ENCODE measurements at places on chromosomes 16 and 17.

DNA sequence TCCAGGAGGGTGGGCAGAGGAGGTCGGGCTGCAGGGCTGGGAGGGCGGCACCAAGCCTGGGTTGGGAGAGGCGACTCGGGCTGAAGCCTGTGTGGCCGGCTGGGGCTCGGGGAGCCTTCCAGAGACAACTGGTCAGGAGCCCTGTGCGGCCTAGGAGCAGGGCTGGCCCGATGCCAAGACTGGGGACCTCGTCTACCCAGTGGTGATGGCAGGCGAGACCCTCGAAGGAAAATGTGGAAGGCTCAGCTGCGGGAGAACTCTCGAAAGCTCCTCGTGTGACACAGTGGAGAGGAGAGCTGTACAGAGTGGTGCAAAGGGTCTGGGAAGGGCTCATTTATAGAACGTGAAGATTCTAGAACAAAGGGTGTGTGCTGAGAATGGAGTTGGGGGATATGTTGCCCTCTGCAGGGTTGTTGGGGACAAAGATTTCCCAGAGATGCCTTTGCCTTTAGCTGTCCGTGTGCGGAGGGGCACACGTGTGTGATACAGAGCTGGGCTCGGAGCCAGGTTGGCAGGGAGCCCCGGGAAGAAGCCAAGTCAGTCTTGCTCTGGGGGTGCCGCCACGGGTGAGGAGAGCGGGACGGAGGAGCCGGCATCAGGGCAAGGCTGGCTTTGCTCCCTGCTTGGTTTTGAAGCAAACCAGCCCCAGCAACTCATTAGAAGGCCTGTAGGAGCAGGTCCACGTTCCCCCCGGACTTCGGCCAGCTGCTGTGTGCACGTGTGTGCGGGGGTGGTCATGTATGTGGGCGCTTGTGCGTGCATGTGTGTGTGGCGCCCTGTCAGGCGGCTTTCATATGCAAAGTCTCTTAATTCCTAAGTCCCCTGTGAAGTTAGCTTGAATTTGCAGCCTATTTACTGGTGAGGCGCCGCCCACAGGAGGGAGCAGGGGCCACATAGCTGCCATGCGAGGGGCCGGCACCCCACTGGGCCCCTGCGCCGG lies 132.4 kb upstream of the CHMP6 start:
- no peak for DNase-seq

GRCh38 chr17:78127888-78128550 lies 536 bp downstream of the TMC6 start:
- no peak for DNase-seq

GRCh38 chr17:30824002-30824355 lies 513 bp downstream of the CRLF3 start:
- DNase-seq = no peak

- DNase-seq = no peak
Observed at GRCh38 chr16:11848842-11849241, 2.5 kb downstream of the RSL1D1 start.

GRCh38 chr16:89596061-89596689 lies 17.3 kb upstream of the DPEP1 start:
- no peak for DNase-seq

DNA sequence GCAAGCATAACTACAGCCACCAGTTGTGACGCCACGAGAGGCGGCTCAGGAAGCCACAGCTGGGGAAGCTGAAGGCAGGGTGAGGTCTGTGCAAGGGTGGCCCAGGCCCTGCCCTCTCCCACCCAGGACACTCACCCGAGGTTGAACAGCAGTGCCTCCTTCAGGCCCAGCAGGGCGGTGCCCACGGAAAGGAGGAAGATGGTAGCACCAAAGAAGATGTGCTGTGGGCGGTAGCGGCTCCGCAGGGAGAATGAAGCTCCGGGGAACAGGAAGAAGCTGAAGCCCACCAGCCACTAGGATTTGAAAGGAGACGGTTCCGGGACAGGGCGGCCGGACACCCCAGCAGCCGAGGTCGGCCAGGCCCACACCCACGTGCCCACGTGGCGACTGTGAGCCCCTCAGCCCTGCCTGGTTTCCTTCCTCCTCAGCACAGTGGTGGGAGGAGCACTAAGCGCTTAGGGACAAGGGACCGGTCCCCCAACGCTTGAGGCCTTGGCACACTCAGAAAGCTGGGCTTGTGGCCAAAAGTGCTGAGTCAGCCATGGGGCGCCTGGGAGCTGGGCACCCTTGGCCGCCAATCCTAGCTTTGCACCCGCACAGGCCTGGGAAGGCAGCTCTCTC lies 11.0 kb downstream of the CYB561 start:
- DNase-seq = peak; percentile 65

DNA sequence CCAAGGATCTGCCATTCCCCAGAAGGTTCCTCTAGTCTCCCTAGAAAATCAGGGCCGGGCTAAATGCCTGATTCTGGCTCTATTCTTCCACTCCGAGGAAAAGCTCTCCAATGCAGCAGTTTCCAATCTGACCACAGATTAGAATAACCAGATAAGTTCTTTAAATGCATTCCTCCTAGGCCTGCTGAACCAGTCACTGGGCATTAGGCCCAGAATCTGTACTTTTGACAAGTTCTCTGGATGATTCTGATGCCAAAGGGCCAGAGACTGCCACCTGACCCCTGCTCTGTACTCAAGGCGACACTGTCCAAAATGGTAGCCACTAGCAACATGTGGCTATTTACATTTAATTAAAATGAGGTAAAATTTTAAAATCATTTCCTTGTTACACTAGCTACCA lies 22.3 kb downstream of the MAP3K14 start:
- no peak for DNase-seq

- no peak for DNase-seq
Observed at GRCh38 chr16:2475413-2476344, 752 bp downstream of the TBC1D24 start.

DNA sequence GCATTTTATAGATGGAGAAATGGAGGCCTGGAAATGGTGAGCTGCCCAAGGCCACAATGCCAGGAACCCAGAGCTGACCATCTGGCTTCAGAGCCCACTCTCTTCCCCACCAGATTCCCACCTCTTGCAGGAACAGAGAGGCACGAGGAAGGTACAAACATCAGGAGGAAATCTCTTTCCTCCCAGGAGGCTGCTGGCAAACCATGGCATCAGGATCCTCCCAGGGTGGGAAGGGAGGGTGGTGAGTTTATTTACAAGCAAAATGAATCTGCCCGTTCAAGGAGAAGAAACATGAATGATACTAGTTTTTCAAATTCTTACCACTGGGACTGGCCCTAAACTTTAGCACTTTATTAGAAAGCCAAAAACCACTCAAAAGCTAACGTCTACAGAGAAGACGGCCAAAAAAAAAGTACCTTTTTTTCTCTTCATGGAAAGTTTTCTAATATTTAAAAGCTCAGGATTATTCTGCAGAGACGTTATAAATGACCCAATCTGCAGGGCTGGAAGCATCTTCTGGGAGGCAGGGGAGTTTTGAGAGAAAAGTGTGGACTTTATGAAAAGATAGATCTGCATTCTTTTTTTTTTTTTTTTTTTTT lies 79.1 kb downstream of the NXN start:
- DNase-seq = no peak

GRCh38 chr17:48261297-48261880 lies 153.8 kb downstream of the SNX11 start:
- no peak for DNase-seq

DNA sequence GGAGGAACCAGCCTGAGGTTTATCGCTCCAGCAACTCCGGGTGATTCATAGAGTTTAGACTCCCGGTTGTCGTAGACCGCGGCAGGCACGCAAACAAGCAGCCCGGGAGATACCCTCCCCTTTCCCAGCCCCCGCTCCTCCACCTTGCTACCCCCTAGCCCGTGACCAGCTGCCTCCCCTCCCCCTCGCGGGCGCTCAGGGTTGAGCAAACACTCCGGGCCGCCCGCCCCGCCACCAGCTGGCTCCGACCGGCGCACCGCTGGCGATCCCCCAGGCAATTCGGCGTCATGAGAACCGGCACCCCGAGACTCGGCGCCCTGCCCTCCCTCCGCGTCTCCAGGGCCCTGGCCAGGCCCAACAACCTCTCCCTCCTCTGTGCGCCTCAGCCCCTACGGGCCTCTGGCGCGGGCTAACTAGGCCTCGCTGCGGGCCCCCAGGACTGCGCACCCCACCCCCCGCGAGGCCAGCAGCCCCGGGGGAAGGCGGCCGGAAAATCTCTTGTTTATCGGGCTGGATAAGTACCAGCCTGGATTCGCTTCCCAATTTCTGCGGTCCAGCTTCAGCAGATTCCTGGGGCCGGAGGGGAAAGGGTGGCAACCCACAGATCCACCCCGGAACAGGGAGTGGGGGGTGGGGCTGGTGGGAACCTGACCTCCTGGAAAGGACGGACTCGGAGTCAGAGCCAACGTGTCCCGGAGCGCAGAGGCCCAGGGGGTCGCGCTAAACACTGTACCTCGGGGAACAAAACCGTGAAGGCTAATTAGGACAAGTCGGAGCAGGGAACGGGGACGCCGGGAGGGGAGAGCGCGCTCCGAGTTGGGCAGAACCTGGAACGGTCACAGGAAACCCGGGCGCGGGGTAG lies 951 bp upstream of the GPRC5C start:
- DNase-seq = peak; percentile 52

GRCh38 chr16:48382131-48382530 lies 3.1 kb downstream of the SIAH1 start:
- DNase-seq = no peak

DNA sequence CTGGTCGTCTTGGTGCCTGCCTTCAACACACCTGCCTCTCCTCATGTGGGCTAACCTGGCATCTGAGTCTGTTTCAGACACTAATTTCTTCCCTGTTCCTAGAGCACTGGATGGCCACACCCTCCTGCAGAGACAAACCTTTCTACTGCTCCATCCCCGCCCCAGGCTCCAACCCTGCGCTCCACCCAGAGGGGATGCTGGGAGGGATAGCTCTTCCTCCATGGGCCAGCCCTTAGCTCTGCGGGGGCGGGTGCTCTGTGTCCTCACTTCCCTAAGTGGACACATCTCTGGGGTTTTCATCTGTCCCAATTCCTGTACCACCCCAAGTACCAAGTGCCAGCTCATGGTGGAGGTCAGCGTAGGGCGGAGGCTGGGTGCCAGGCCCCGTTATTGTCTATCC lies 11.0 kb upstream of the CRISPLD2 start:
- DNase-seq = no peak

DNA sequence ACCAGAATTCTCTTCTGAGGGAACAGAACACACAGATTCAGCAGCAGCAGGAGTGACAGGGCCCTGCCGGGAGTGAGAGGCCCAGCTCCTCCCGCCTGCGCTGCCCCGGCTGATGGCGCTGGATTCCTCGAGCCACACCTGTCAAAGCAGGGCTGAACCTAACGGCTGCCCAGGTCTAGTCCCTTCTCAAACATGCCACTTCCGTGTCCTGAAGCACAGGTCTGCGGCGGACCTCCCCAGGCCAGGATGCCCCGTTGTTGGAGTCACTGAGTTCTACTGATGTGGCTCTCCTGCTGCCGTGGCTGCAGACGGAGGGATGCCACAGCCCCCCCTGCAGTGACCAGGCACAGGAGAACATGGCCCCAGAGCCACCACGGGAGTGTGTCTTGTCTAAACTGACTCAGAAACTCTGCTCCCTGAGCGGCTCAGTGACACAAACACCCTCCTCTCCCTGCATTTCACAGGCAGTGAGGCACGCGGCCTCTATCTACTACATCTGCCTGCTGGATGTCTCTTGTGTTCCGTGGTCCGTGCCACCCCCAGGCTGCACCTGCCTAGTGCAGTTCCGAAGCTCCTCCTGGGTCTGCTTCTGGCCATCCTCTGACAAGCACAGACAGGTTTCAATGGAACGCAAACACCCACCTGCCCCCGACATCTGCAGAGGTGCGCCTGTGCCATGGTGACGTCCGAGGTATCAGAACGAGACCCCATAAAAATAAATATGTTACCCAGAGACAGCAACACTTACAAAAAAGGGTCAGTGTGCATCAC lies 44.7 kb upstream of the DNAH17 start:
- DNase-seq = no peak

DNA sequence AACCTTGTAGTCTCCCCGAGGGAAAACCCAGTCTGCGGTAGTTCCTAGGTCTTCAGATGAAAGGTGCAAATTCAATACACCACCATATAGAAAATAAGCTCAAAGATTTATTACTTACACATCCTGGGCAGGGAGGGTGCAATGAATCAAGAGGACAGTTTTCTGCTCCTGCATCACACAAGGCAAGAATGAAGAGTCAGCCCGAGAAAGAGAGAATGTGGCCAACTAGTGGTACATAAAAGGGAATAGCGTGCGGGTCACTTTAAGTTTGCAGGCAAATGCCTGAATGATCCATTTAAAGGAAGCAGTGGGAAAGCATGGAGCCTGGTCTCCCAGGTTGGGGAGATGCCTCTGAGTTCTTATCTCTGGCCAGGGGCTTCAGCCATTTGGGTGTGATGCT lies 403.4 kb downstream of the GRIN2A start:
- no peak for DNase-seq

DNA sequence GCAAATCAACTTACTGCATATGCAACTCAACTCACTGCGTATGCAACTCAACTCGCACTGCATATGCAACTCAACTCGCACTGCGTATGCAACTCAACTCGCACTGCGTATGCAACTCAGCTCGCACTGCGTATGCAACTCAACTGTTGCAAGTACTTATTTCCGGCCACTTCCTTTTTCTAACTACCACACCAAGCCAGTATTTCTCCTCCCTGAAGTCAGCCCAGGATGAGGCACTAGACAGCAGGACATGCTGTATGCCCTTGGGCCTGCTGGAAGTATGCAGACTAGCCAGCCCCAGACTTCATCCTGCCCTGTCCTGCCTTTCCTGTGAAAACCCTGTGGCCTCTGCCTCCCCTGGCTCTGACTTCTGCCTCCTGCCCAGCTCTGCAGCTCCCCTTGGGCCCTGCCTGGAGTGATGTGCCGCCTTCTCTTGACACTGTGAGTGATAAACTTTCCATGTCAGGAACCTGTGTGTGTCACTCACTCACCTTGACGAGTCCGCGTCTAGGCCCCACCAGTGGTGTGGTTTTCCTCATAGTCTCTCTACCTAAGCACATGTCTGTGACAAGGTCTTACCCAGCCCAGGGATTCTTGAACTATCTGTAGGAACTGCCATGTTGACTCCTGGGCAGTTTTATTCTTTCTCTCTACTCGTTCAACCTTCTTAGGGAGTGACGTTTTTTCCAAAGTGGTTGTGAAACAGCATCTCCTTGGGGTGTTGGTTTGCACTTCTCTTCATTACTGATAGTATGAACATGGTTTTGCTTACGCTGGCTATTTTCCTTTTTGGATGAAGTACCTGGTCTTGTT lies 16.4 kb downstream of the ZNF778 start:
- DNase-seq = no peak

DNA sequence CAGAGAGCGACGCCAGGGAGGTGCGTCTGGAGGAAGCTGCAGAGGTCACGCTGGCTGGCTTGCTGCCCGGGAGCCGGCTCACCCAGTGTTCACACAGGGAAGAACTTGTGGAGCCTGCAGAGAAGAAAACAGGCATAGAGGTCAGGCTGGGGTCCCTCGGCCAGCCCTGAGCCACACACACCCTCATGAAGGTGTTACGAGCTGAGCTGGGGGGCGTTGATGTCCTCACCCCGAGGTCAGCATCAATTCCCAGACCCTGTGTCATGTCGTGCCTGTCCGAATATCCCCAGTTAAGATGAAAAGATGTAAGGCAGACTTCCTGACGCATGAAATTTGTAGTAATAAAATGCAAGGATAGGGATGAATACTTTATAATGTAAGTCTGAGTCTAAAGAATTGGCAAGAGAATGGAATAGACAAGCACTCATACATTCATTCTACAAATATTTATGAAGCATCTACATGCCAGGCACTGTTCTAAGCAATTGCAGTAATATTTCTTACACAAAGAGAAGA lies 77.1 kb downstream of the USP31 start:
- no peak for DNase-seq

- DNase-seq = no peak
Observed at GRCh38 chr16:70772493-70772892, 28.5 kb downstream of the VAC14 start.

- no peak for DNase-seq
Observed at GRCh38 chr17:29215717-29216116, 30.9 kb upstream of the CRYBA1 start.

All from NCI-H2107 (cell line).